ENCODE measurements at places on chromosomes 4 and X.

DNA sequence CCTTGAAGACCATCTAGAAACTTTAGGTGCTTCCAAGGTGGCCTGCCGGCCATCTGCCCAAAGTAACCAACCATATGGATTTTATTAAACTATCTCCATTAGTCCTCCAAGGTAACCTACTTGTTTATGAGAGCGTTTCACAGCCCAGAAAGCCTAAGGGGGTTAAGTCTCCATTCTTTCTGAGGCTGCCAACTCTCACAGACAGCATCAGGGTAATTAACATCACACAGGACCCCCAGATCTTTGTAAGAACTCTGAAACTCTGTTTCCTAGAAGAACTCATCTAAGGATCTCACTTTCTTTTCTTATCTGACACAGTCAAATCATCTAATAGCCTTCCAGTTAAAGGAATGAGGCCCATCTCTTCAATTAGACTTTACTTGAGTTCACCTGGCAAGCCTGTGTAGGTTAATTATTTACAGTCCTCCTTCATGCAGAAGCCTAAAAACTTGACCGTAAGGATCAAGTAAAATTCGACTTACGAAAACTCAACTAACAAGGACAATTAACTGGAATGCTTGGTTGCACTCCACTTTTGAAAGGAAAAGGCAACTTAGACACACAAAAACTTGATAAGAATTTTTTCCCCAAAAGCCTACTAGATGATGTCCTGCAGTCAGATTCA, 252.5 kb downstream of the GRIA3 start:
- DNase-seq: no peak

- no peak for DNase-seq
These were observed 277.4 kb downstream of the NKX6-1 start for GRCh38 chr4:84221704-84222103.

- peak; percentile 80 for DNase-seq
These were observed 1.4 kb downstream of the FGF2 start for GRCh38 chr4:122827879-122828601.

DNA sequence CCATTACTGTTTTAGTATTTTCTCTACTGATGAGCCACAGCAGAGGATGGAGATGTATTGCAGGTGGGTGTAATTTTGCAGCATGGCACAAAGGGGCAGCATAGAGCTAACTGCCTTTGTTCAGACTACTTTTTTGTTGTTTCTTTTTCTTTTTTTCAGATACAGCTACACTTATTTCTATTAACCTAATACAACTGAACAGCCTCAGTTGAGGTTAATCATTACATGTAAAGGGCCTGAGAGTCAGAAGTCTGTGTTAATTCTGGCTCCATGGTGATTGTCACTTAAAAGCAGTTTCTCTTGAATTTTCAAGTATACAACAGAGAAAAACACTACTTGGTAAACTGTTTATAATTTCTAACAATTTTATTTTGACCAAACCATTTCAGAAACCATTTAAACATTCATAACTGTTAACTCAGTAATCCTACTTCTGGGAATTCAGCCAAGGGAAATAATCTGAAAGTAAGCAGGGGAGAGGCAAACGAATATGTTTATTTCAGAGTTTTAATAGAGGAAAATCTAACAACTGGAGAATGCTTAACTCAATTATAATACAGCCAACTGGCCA, 13.9 kb upstream of the PPEF2 start:
- peak; percentile 68 for DNase-seq

DNA sequence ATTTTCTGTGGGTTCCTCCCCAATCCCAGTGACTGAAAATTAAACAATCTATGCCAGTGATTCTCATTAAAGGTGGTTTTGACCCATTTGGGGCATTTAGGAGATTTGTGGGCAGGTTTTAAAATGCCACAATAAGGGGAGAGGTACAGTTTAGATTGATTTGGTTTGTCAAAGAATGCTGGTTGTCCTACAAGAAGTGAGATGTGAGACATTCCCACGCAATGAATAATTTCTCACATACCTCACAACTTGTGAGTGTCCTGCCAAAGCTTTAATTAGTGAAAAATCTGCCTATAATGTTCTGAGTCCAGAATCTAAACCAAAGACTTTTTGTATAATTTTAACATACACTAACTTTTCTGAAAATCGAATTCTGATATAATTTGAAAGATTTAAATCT, 199.4 kb downstream of the MAPK10 start:
- peak; percentile 18 for DNase-seq

- DNase-seq: no peak
These were observed 357.2 kb upstream of the FAM241A start for GRCh38 chr4:111788099-111788498.

DNA sequence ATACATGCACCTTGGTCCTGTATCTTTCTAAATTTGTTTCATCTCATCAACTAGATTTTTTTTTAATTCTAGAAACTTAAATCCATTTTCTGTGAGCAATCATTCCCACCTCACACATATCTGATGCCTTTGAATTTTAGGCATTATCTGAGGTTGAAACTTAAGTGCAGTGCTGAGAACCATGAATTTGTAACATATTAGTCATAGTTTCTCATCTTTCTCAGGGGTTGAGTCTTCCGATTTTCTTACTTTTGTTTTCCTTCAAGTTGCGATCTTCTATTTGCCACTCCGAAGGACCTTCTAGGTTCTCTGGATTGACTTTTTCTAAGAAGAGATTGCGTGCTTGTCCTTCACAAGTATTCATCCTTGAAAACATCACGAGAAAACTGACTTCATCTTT, 3.7 kb upstream of the NR0B1 start:
- DNase-seq: no peak

- no peak for DNase-seq
These were observed 141.0 kb downstream of the PDHA2 start for GRCh38 chr4:95980877-95981360.

GRCh38 chr4:160505724-160506123, 1402.8 kb downstream of the RAPGEF2 start:
- no peak for DNase-seq

DNA sequence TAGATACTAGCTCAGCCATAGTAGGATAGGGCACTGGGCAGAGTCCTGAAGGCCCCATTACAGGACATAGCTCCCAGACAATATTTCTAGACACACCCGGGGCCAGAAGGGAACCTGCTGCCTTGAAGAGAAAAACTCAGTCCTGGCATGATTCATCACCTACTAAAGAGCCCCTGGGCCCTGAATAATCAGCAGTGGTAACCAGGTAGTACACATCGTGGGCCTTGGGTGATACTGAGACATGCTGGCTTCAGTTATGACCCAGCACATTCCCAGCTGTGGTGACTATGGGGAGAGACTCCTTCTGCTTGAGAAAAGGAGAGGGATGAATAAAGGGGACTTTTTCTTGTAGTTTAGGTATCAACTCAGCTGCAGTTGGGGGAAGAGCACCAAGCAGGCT, 104.3 kb upstream of the STK26 start:
- no peak for DNase-seq

- no peak for DNase-seq
These were observed 559 bp downstream of the TRPC5 start for GRCh38 chrX:112081781-112082652.

DNA sequence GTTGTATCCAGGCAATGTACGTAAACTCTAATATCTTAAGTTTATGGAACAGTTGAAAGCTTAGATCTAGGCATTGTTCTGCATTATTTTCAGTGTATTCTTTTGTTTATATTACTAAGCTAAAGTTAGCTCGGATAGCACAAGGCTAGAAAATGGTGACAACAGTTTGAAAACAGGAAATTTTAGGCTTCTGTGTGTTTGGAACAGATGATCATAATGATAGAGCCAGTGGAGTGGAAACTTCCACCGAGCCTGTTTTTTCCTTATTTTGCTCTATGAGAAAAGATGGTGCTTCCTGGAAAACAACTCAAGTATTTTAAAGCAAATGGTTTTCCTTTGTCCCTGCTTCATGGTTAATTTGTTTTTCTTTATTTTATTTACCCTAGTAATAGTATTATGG, 70.8 kb downstream of the GAB1 start:
- DNase-seq: no peak

- peak; percentile 60 for DNase-seq
These were observed 200.2 kb downstream of the CLCN4 start for GRCh38 chrX:10356979-10357378.

- DNase-seq: peak; percentile 72
These were observed 64.1 kb downstream of the RLIM start for GRCh38 chrX:74550295-74550802.

- DNase-seq: peak; percentile 74
These were observed 74.8 kb downstream of the IL15 start for GRCh38 chr4:141711211-141711610.

DNA sequence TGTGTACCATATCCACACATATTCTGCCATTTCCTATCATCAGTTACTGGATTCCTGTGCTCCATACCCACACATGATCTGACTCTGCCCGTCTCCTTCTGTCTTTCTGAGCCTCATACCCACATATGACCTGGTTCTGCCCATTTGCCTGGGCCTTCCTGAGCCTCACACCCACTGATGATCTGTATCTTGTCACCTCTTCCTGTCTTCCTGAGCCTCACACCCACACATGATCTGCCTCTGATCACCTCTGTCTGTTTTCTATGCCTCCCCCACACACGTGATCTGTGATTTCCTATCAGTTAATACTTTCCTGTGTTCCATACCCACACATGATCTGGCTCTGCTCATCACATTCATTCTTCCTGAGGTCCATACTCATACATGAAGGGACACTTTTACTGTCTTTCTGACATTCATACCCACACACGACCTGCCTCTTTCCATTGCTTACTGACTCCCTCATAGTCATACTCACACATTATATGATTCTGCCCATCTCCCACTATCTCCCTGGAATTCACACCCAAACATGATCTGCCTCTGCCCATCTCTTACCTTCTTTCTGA, 32.5 kb downstream of the SCML1 start:
- no peak for DNase-seq

DNA sequence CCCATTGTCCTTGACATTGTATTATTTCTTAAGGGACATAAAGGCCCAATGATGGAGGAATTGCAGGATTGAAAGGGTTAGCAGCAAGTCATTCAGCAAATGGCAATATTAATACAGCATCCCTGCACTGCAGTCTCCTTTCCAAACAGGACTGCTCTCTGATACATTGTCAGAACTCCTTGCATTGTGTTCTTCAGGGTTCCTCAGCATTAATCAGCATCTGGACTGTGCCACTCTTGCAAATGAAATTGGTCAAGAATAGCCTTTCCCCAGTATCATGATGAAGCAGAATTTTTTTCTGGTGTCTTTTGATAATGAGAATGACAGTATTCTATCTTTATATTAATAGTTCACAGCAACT, 272.6 kb upstream of the HAND2 start:
- DNase-seq: peak; percentile 6

GRCh38 chrX:119424999-119425398, 25.9 kb downstream of the SLC25A43 start:
- no peak for DNase-seq

GRCh38 chr4:102007959-102008425, 217.5 kb downstream of the BANK1 start:
- no peak for DNase-seq

GRCh38 chr4:124713185-124713592, 657 bp upstream of the ANKRD50 start:
- DNase-seq: peak; percentile 84

- peak; percentile 74 for DNase-seq
These were observed 112.3 kb downstream of the NYX start for GRCh38 chrX:41559235-41560052.

DNA sequence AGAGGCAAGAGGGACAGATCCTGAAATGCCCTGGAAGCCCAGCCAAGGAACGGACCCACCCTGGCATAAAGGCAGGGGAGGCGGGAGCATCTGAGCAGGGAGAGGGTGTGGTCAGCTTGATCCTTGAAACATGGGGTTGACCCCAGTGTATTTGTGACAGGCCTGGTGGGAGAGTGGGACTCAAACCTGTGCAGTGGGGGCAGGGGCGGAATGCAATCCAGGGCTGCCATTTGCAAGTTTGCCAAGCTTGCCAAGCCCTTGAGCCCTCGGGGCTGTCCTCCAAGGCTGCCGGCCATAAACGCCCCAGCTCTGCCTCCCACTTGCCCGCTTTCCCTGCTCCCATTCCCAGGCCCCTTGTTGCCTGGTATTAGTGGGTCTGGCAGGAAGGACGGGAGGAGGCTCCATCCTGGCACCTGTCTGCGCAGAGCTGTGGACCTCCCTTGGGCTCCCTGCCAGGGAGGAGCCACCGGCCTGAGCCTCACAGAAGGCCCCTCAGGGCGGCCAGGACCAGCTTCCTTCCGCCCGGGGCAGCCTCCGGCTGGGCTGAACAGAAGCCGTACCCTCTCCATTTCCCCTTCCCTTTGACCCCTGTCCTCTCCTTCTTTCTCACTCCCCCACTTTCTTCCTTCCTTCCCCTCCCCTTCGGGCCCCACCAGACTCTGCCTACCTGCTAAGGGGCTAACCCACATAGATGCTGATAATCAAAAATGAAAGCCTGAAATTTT, 661 bp downstream of the S100P start:
- no peak for DNase-seq

GRCh38 chrX:115589419-115589818, 28.4 kb downstream of the PLS3 start:
- peak; percentile 38 for DNase-seq

DNA sequence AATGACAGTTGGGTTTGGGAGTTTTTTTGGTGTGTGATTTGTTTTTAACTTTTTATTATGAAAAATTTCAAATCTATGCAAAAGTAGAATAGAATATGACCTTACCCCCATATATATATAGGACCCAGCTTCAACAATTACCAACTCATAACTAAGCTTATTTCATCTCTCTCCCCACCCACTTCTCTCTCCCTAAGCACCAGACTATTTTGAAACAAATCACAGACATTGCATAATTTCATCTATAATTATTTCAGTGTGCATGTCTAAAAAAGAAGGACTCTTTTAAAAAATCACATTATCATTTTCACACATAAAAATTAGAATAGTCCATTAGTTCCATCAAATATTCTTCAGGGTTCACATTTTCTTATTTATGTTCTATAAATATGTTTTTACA, 28.3 kb upstream of the NKX6-1 start:
- DNase-seq: no peak

GRCh38 chrX:65488495-65488894, 46.1 kb downstream of the LAS1L start:
- peak; percentile 29 for DNase-seq

- no peak for DNase-seq
These were observed 399.6 kb upstream of the CT83 start for GRCh38 chrX:116862340-116862739.

GRCh38 chrX:11535156-11535919, 130.4 kb downstream of the ARHGAP6 start:
- DNase-seq: no peak

GRCh38 chrX:40130207-40130606, 32.4 kb upstream of the BCOR start:
- DNase-seq: peak; percentile 79

- no peak for DNase-seq
These were observed 656.8 kb downstream of the IQCM start for GRCh38 chr4:149158817-149159216.

DNA sequence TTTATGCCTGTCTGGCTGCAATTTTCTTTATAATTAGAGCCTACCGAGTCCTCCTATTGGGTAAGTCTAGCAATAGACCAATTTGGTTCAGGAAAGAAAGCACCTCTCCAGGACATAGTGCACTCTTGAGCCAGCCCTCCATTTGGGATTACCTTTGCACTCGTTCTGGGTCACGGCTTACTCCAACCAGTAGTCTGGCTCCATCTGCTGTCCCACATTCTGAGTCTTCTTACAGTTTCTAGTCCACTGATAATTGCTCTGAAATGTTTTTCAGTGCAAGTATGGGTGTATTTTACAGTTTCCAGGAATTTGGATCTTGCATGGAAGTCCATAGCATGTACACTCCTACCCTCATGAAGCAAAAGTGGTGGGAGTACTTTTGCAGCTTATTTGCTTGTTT, 34.8 kb upstream of the USP51 start:
- DNase-seq: peak; percentile 2

GRCh38 chr4:27008679-27009078, 148.0 kb downstream of the STIM2 start:
- peak; percentile 45 for DNase-seq
